ENCODE measurements at places on chromosomes 1 and 21. TPM values are rescaled to one million over a fixed set of nuclear protein-coding genes. Genes with fewer than 3 reads are reported as not detected.

GRCh38 chr21:32499249-32500055 lies 85.9 kb downstream of the TCP10L start:
- no peak for DNase-seq

The MMP23B gene
- total RNA-seq = 97.3 TPM

GRCh38 chr21:29403301-29403700 lies 104.6 kb downstream of the BACH1 start:
- no peak for DNase-seq

The DNAH14 gene
- total RNA-seq = 142 TPM

- DNase-seq = peak; percentile 64
These were observed 7.0 kb downstream of the EFNA3 start for GRCh38 chr1:155085504-155086127.

The MAP10 gene
- total RNA-seq = 1.5 TPM

- no peak for DNase-seq
These were observed 34.8 kb upstream of the DUSP10 start for GRCh38 chr1:221776495-221777301.

The HMCN1 gene
- total RNA-seq = 3.3 TPM

The RASAL2 gene
- total RNA-seq = 10.0 TPM

- DNase-seq = no peak
These were observed 417.6 kb downstream of the PTPRU start for GRCh38 chr1:29653886-29654450.

DNA sequence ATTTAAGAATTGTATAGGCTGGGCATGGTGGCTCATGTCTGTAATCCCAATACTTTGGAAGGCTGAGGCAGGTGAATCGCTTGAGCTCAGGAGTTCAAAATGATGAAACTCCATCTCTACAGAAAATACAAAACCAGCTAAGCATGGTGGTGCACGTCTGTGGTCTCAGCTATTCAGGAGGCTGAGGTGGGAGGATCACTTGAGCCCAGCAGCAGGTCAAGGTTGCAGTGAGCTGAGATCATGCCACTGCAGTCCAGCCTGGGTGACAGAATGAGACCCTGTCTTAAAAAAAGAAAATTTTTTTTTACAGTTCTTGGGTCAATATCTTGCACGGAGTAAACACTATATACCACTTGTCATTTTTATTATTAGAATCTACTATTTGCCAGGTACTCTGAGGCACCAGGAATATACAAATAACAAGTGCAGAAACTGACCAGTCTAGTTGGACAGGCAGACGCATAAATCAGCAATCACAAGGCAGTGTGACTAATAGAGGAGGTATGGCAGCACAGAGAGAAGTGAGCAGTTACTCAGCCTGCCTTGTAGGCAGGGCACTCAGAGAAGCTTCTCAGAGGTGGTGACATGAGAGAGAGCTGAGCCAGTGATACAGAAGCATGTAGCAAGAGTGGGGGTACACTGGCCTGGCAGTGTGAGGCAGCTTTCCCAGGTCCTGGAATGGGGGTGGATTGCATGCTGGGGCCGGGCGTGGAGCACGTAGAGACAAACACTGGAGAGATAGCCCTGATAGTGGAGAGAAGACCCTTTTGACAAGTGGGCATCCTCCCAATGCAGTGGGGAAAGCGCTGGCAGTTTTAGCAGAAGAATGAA lies 8.0 kb downstream of the PHLDA3 start:
- DNase-seq = peak; percentile 79

The ELK4 gene
- 17.9 TPM for total RNA-seq

DNA sequence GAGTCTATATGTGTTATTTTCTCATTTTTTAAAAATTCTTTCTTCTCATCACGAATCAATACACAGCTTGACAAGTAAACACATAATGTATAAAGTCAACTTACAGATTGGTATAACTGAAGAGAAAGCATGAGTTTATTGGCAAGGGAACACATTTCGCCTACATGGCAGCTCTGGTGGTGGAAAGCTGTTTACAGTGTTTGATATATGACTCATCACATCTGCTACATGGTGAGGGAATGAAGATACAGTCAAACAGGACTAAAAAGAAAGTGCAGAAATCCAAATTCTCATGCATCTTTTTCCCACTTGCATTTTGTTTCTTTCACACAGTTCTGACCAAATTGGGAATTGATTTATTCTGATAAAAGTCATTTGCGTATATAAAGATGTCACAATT lies 122.2 kb upstream of the ADGRL4 start:
- DNase-seq = no peak

DNA sequence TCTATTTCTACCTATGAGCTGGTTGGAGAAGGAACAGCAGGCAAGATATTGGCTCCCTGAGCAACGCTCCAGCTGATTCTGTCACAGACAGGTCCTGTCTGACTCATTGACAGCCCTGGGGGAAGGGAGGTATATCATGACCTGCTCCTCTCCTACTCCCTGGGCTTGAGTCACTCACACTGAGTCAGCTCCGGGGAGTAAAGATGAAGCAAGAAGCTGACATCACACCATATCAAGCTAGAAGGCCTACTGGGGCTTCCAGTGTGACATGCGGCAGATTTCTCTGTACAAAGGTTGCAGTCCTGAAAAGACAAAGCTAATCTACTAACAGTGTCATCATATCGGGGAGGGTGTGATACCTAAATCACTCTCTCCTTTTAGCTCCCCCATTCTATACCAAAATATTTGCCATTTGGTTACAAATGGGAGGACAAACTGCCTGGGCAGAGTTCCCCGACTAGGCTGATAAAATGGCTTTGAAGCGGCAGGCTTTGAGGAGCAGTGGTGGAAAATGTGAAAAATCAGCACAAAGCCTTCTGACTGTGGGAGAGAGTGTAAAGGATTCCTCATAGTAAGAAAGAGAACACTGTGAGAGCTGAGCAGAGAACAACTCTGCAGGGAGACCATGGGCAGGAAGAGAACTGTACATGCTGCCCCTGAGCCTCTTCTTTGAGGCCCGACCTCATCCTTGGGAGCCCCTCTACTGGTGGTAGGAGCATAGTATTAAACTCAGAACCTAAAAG lies 15.5 kb downstream of the PI4KB start:
- peak; percentile 97 for DNase-seq

GRCh38 chr1:212651521-212651920 lies 43.0 kb downstream of the ATF3 start:
- no peak for DNase-seq

DNA sequence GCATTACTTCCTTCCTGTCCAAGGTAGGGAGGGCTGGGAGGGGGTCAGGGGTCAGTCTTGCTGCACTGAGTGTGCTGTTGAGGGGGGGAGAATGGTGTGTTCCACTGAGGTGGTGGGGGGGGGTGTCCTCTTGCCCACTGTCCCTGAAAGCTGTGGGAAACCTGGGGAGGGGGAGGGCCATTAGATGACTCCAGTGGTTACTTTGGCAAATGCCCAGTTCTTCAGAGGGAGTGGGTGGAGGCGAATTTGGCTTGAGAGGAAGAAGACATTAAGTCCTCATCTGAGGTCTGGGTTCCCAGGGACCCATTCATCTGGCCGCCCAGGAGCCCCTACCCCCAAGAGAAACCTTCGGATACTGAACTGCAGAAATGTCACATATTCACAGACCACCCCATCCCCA lies 36.2 kb downstream of the MEF2D start:
- DNase-seq = peak; percentile 68

DNA sequence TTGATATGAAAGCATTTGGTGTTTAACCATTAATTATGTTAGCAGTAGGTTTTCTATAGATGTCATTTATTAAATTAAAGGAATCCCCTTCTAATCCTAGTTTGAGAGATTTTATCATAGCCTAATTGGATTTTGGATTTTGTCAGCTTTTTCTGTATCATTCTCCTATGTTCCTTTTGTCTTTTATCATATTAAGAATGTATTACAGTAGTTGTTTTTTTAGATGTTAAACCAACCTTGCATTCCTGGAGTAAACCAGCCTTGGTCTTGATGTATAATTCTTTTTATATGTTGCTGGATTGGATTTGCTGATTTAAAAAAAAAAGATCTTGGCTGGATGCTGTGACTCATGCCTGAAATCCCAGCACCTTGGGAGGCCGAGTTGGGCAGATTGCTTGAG lies 5.6 kb downstream of the SETDB1 start:
- DNase-seq = no peak

GRCh38 chr1:86753700-86754099 lies 49.3 kb downstream of the SH3GLB1 start:
- DNase-seq = no peak
